ENCODE measurements at places on chromosomes 3 and 15.

DNA sequence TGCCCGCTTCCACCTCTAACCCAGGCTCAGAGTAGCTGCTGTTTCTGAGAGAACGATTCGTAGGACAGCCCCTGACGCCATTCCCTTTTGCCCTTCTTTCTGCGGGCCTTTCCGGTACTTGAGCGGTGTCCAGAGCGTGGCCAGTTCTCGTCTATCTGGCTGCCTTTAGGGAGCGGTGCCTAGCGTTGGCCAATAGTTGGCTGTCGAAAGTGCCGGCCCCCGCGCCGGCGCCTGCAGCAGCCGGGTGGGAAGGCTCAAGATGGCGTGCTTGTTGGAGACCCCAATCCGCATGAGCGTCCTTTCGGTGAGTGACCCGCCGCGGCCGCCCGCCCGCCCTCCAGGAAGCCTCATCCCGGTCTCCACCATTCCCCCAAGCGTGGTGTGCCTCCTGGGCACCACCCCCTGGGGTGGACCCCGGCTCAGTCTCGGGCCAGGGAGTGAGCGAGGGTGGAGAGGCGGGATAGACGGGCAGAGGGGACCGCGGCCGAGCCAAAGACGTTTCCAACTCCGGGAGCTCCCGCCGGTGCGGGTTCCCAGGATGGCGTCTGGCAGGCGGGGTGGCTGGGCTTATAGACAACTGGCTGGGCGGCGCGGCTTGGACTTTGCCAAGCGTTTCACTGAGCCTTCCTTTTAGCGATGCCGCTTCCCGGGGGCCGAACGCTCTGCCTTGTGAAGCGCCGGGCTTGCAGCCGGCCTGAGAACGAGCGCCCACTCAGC lies at the start of gene ARMC8:
TSS of gene ARMC8 (plus strand) at position 6 of the 717 bp plus-strand sequence. CDS start at position 260, 254 bp downstream.
- DNase-seq, result peak; percentile 94

- DNase-seq, result no peak
These were observed 659.0 kb downstream of the NTRK3 start for GRCh38 chr15:87597346-87598052.

- DNase-seq, result no peak
These were observed 25.6 kb upstream of the GPR171 start for GRCh38 chr3:151228666-151229040.

- DNase-seq, result no peak
These were observed 5.4 kb downstream of the ANPEP start for GRCh38 chr15:89809093-89809786.

GRCh38 chr3:117763561-117763960 lies 1054.0 kb downstream of the TUSC7 start:
- DNase-seq, result no peak
